Endodermal cell (in vitro differentiated cells): ENCODE measurements at places on chromosomes 16 and 17. TPM values are rescaled to one million over a fixed set of nuclear protein-coding genes. Genes with fewer than 3 reads are reported as not detected.

The USP6 gene
- total RNA-seq: 0.13 and 0.25 TPM in 2 replicates

The FBXW10 gene
- not detected in 3 replicates for total RNA-seq

The CCL17 gene
- not detected in 3 replicates for total RNA-seq

The PPL gene
- total RNA-seq: 43.5 and 48.5 TPM in 2 replicates

The SNF8 gene
- 140 and 152 TPM in 2 replicates for total RNA-seq

The TBC1D3 gene
- 0.18 TPM in 1 of 2 replicates, not detected in the other for total RNA-seq
